ENCODE measurements at places on chromosomes 1 and 21.

GRCh38 chr1:152412756-152413155 is 1.3 kb downstream of the CRNN start:
- no peak for DNase-seq

DNA sequence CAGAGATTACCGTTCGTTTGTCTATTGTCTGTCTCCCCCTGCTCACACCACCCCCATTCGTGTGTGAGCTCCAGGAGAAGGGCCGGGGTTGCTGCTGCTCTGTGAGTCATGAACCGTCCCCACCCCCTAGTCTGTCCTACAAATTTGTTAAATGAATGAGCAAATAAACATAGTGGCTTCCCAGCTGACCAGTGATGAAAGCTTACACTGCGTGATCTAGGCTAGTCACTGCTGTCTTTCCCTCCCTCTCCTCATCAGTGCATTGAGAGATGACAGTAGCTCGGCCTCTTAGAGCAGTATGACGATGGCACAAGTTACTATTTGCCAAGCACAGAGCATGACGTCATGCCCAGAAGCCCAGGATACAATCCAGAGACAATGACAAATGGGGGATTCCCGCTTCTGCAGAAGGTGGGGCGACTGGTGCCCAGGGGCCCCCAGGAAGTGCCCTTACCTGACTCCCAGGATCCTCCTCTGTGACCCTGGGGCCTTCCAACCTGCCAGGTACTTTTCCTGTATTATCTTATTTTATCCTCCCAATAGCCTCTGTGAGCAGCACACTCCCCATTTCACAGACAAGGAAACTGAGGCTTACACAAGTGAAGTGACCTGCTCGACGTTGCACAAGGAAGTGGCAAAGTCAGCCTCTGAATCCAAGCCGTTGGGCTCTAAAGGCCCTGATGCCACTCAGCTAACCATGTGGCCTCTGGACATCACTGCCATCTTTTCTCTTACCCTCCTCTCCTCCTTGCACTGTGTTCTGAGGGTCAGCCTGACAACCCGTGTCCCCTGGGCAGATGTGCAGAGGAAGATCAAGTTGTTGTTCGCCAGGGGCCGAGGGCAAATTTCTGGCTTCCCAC is 8.6 kb upstream of the EPHA2 start:
- peak; percentile 99 for DNase-seq

- no peak for DNase-seq
Measured at GRCh38 chr21:39946199-39946598, 79.0 kb downstream of the PCP4 start.

DNA sequence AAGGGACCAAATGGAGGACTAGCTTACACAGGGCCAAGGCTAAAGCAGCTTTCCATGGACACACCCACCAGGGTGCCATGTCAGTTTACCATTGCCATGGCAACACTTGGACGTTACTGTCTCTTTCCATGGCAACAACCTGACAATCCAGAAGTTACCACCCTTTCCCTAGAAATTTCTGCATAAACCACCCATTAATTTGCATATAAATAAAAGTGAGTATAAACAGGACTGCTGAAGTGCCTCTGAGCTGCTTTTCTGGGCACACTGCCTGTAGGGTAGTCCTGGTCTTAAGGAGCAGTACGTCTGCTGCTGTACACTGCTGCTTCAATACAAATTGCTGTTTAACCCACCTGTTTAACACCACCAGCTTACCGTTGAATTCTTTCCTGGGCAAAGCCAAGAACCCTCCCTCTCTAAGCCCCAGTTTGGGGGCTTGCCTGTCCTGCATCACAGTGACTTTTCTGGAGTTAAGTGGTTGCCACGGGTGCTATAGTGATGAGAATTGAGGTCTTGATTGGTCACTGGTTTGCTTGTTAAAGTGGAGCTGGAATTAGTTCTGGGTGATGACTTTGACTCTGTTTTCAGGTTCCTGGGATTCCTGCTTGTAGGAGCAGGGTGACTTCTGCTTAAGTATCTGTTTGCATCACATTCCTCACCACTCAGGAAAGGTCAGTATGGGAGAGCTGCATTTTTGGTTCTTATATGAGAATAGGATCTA is 83.2 kb downstream of the CLDN17 start:
- DNase-seq, result no peak

DNA sequence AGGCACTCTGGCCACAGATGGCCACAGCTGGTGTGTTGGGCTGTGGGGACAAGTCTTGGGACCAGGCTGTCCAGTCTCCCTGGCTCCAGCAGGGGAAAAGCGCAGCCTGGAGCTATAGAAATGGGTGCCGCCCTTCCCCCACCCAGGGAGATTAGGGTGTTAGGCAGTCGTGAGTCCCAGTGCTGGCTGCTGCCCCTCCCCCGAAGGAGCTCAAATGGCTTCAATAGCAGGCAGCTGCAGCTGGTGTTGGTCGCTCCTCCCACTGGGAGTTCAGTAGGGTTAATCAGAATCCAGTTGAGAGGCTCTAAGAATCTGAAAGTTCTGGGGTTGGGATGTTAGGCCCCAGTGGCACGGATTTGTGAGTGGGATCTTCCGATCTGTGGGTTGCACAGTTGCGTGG is 595.6 kb upstream of the PKN2 start:
- no peak for DNase-seq

DNA sequence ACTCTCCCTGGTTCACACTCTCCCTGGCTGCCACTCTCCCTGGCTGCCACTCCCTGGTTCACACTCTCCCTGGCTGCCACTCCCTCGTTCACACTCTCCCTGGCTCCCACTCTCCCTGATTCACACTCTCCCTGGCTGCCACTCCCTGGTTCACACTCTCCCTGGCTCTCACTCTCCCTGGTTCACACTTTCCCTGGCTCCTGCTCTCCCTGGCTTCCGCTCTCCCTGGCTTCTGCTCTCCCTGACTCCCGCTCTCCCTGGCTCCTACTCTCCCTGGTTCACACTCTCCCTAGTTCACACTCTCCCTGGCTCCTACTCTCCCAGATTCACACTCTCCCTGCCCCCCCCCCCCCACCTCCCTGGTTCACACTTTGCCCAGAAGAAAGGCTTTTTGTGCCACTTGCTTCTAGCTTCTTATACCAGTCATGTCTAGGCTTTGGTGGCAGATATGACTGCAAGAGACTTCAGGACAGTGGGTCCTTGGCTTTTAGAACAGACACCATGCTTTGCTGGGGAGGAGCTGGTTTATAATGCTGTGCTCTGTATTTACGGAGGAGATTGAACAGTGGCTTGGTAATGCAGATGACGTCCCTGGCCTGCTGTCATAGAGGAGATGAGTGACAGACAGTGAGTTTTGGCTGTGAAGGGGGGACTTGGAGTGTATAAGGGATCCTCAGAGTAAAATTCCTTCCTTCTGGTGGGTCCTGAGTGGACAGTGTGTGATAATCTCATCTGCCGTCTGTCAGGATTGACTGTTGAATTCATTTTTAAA is 17.0 kb downstream of the COQ8A start:
- DNase-seq, result no peak

GRCh38 chr1:74755475-74755874 is 22.5 kb downstream of the TYW3 start:
- DNase-seq, result no peak

GRCh38 chr1:10608690-10609089 is 133.9 kb downstream of the PEX14 start:
- no peak for DNase-seq

- no peak for DNase-seq
Measured at GRCh38 chr1:47852006-47852718, 145.0 kb downstream of the TRABD2B start.

DNA sequence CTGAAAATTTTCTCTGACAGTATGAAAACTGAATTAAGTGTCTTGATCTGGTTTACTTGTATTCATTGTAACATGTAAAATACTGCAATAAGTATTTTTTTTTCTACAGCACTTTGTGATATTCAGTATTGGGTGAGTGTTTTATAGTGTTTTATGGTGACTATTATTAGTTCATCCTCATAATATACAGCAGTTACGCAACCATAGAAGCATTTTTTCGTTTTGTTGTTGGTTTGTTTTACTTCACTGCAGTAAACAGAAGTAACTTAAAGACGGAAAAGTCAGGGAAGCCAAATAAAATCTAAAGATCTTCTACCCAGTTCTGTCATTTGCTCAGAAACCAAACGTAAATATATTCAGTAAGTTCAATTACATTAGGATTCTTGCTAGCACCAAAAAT is 250.0 kb downstream of the TPR start:
- DNase-seq, result no peak

DNA sequence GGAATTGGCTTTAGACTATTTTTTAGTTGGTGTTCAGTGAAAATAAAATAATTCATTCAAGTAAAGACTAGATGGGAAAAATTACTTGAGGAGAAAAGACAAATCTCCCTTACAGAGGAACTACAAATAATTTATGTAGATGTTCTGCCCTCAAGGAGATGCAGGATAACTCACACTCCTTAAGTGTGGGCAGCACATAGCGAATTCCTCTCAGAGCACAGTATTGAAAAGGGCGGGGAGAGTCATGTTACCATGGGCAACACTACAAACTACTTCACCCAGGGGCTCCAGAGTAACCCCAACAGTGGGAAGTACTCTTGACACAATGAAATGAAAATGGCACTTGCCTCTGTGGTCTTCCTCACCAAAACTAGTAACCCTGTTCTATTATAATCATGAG is 20.6 kb upstream of the LAMC2 start:
- DNase-seq, result no peak

DNA sequence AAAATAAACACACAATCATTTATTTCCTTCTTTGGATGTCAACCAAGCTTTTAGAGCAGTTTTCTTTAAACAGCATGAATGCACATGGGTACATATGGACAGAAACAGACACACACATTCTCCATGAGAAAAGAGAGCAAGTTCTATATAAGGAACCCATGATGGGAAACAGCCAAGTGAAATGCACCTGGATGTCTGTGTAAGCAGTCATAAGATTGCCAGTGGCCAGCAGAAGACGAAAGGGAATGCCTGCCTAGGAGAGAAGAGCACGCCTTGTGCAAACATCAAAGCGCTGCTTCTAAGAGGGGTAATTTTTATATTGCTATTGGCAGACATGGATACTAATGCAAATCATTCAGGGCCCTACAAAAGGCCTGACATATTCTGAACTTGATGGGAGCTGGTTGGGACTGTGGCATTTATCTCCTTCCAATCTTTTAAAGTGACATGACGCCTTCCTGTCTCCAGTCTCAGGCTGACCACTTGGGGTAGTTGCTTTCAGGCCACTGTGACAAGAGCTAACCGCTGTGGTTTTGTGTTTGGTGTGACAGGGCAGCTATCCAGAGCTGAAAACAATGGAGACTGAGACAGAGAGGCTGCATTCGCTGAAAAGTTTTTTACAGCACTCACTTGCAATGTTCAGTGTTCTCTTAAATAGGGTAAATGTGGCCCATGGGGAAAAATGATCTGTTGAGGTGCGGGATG is 75.0 kb upstream of the DPT start:
- DNase-seq, result no peak

DNA sequence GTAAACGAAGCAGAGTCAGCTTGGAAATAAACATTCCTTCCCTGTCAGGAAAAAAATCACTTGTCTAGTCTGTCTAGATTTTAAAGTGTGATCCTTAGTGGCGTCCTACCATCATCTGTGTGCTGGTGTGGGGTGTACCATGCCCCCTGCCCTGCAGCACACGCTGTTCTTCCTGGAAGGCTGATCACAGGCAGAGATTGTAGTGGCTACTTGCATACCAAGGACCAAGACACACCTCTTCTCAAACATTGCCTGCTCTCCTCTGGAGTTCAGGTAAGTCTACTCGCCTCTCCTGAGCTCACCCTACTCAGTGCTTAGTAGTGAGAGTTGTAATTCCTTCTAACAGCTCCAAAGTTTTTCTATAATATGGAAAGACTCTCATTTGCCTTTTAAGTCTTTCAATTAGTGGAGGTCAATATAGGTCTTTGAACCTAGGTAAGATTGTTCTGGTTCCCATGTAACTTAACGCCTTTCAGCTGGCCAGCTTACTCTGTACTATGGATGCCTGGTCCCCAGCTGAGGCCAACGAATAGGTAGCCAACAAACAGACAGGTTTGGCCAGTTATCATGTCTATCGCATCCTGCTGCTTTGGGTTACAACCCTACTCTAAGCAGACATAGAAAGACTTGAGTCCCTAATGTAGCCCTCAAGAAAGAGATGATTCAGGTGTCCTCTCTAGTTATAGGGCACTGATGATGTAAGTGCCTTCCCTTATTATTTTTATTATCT is 55.4 kb downstream of the XCL1 start:
- DNase-seq, result no peak

DNA sequence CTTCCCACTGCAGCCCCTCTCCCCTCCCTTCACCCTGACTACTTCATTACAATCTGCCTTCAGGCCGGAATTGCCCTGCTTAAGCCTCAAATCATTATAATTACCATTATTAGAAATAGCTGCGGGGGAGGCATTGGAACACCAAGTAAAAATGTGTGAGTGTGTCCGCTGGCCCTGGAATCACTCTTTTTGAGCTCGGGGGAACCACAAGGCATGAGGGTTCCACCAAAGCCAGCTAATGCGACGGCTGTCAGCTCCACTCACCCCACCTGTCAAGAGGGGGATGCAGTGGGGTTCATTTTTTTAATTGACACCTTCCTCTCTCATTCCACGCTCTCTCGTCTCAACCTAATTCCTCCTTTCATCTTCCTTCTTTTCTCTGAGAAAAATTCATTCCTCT is 177.2 kb downstream of the PBX1 start:
- no peak for DNase-seq

- DNase-seq, result peak; percentile 54
Measured at GRCh38 chr1:156495401-156496140, 5.0 kb downstream of the MEF2D start.
